Keratinocyte (primary cell): ENCODE measurements at places on chromosomes 7 and 10.

GRCh38 chr10:62037166-62037831, 135.8 kb downstream of the ARID5B start:
- H3K36me3 ChIP-seq = no peaks in the 10 kb centered on the region
- no peak overlapping the region for H3K4me3 ChIP-seq
- DNase-seq = no peak
- H3K27ac ChIP-seq = peak overlapping the region; percentile 49

DNA sequence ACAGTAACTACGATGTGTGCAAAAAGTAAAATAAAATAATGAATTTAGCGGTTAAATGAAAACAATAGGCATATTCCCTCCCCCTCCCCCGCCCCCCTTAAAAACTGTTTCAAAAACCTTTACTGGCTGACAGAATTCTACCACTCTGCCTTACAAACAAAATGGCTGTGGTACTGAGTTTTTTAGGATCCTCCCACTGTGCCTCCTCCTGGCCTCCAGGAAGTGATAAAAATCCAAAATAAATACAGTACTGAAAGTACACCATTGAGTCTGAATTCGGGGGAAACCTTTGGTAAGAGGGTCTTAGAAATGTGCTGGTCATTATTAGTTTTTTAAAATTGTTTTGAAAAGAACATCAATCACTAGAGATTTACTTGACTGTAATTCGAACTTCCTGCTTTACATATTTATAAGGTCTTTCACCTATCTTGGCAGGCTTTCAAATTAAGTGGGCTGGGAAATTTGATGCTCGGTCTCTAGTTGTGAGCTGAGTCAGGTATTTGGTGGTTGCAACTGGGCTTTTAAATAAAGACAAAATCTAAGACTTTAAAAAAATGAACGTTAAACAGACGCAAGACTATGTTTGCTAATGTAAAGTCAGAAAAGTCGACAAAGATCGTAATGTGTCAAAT, 32.5 kb upstream of the EPC1 start:
- peaks cover 2% of the 10 kb centered on the region for H3K4me1 ChIP-seq
- H3K27ac ChIP-seq = peak overlapping the region; percentile 78
- no peaks in the 10 kb centered on the region for H3K27me3 ChIP-seq

GRCh38 chr7:33904681-33905388, 504 bp upstream of the BMPER start:
- H3K27ac ChIP-seq = peak overlapping the region; percentile 20
- no peaks in the 10 kb centered on the region for H3K36me3 ChIP-seq
- no peak for DNase-seq
- H3K27me3 ChIP-seq = peaks cover 4% of the 10 kb centered on the region

GRCh38 chr10:68212721-68213352, 19.1 kb downstream of the ATOH7 start:
- H3K4me3 ChIP-seq = no peak overlapping the region
- no peaks in the 10 kb centered on the region for H3K36me3 ChIP-seq
- H3K4me1 ChIP-seq = no peaks in the 10 kb centered on the region
- H3K27me3 ChIP-seq = no peaks in the 10 kb centered on the region
- DNase-seq = no peak

GRCh38 chr7:22723181-22723601, 3.8 kb upstream of the IL6 start:
- H3K4me3 ChIP-seq = no peak overlapping the region
- no peak overlapping the region for H3K27ac ChIP-seq
- H3K27me3 ChIP-seq = no peaks in the 10 kb centered on the region
- no peaks in the 10 kb centered on the region for H3K36me3 ChIP-seq

GRCh38 chr7:131265227-131265626, 62.4 kb upstream of the MKLN1 start:
- H3K27ac ChIP-seq = no peak overlapping the region
- peaks cover 2% of the 10 kb centered on the region for H3K27me3 ChIP-seq
- no peaks in the 10 kb centered on the region for H3K36me3 ChIP-seq
- no peak for DNase-seq

DNA sequence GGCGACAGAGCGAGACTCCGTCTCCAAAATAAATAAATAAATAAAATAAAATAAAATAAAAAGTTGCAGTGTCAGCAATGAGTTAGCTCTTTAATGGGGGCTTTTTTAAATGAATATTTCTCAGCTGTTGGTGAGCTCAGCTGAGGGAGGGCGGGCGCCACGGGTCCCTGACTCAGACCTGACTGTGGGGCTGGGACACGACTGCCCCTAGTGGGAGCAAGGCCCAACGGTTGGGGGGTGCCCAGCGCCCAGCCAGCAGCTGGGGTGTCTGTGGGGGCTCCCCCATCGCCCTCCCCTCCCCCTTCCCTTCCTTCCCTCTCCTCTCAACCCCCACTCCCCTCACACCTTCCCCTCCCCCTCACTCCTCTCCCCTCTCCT, 46.6 kb downstream of the PWWP2B start:
- peaks cover 18% of the 10 kb centered on the region for H3K4me1 ChIP-seq
- no peak overlapping the region for H3K4me3 ChIP-seq
- no peaks in the 10 kb centered on the region for H3K27me3 ChIP-seq
- no peaks in the 10 kb centered on the region for H3K36me3 ChIP-seq
- no peak overlapping the region for H3K27ac ChIP-seq

- H3K27me3 ChIP-seq = no peaks in the 10 kb centered on the region
- H3K4me1 ChIP-seq = peaks cover 5% of the 10 kb centered on the region
- peak overlapping the region; percentile 100 for H3K4me3 ChIP-seq
- H3K36me3 ChIP-seq = peaks cover 6% of the 10 kb centered on the region
- peak overlapping the region; percentile 82 for H3K27ac ChIP-seq
Measured at GRCh38 chr10:68406111-68406814, 814 bp downstream of the RUFY2 start.
